Hepatocyte (in vitro differentiated cells): ENCODE measurements at places on chromosomes 7 and 10. TPM values are rescaled to one million over a fixed set of nuclear protein-coding genes. Genes with fewer than 3 reads are reported as not detected.

Gene OPN1SW
- total RNA-seq, result not detected in 2 replicates

GRCh38 chr7:30225863-30226613, 58.4 kb upstream of the ZNRF2 start:
- peak; percentile 60 for DNase-seq

DNA sequence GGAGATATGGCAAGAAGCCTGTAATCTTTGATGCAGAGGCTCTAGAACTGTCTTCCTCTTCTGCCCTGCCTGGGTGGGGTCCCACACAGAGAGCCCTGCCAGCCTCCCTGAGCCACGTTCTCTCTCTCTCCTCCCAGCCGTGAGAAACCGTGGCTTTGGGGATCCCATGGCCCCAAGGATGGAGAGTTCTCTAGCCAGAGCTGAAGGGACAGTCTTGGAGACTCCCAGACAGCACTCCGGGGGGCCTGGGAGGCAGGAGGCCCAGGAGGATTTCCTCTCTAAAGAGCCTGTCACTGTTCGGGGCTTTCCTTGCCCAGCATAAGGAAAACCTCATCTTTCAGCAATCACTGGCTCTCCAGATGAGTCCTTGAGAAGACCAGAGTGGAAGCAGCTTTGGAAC, 227.1 kb downstream of the ARHGAP12 start:
- DNase-seq, result no peak

GRCh38 chr7:87316097-87316700, 29.3 kb upstream of the CROT start:
- no peak for DNase-seq

Gene ST8SIA6
- 0.24 TPM in 1 of 2 replicates, not detected in the other for total RNA-seq

Gene MUC12
- total RNA-seq, result 4.0 and 8.5 TPM in 2 replicates

Gene OSBPL3
- total RNA-seq, result 18.0 and 19.1 TPM in 2 replicates

DNA sequence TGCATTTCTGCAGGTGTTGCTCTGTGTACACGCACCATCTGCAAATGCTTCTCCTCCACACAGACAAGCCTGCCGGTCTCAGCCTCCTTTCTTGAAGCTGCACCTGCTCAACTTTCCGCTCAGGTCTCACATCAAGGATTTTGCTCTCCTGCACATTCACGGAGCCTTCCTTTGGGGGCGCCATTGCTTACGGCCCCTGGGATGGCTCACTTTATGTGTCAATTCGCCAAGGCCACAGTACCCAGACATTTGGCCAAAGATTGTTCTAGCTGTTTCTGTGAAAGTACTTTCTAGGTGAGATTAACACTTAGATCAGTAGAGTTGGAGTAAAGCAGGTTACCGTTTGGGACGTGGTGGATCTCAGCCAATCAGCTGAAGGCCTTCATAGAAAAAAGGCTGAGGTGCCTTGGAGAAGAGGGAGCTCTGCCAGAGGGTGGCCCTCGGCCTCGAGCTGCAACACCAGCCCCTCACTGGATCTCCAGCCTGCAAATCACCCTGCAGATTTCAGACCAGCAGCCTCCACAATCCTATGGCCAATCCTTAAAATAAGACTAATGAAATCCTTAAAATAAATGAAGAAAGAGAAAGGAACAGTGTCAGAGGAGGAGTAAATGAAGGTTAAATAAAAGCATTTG, 39.9 kb upstream of the PPP2R2D start:
- no peak for DNase-seq

Gene TMEM26
- total RNA-seq, result 2.2 and 3.3 TPM in 2 replicates

- no peak for DNase-seq
These were observed 408.7 kb upstream of the ADARB2 start for GRCh38 chr10:2145926-2146478.

- DNase-seq, result no peak
These were observed 10.0 kb upstream of the MBL2 start for GRCh38 chr10:52782554-52782953.
